ENCODE measurements at places on chromosomes 3 and 15.

- DNase-seq, result no peak
These were observed 88.7 kb downstream of the CACNA2D3 start for GRCh38 chr3:54211097-54211496.

- DNase-seq, result no peak
These were observed 887.3 kb downstream of the NTRK3 start for GRCh38 chr15:87369269-87369668.

DNA sequence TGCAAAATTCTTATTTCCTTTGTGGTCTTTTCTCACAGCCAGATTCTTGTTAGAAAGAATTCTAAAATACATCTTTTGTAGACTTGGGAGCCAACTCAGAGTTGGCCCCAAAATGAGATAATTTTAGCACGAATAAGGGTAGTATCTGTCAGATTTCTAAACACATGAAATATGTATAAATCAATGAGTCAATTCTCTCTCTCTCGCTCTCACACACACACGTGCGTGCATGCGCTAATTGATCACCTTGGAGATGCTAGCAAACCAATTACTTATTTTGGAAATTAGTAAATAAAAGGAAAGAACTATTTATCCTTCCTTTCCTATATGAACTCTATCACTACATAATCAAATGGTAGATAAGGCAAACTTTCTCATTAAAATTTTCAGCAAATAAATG lies 32.9 kb upstream of the PIK3R4 start:
- DNase-seq, result no peak

- DNase-seq, result no peak
These were observed 20.1 kb downstream of the SLC15A2 start for GRCh38 chr3:121914081-121914998.

DNA sequence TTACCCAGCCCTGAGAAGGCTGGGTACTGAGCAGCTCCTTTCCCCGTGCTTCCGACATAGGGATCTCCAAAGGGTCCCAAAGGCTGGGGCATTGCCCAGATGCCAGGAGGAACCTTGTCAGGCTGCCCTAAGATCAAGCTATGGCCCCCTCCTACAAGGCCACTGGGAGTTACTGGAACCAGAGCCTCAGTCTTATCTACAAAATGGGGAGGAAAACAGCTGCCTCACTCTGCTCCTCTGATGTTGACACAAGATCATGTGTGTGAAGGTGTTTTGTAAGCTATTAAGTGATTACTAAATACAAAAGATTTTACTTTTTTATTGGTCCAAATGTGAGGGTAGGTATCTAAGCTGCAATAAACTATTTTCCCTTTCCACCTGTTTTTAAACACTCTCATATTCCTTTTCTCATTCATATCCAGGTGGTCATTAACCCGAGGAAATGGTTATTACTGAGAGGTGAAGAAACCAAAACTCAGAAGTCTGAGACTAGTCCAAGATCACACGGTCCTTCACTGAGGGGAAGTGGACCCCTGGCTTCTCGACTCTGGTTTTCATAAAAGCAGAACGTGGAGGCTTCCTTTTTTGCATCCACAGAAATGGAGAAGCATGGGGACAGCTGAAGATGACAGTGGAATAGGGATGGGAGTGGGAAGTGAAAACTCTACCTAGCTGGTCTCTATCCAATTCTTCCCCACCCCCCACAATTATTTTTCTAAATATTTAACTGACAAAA lies 1.7 kb downstream of the ARPIN start:
- no peak for DNase-seq

- DNase-seq, result no peak
These were observed 46.2 kb downstream of the CTDSPL start for GRCh38 chr3:37907906-37908305.

GRCh38 chr3:162973428-162973917 lies 1476.9 kb downstream of the OTOL1 start:
- no peak for DNase-seq

DNA sequence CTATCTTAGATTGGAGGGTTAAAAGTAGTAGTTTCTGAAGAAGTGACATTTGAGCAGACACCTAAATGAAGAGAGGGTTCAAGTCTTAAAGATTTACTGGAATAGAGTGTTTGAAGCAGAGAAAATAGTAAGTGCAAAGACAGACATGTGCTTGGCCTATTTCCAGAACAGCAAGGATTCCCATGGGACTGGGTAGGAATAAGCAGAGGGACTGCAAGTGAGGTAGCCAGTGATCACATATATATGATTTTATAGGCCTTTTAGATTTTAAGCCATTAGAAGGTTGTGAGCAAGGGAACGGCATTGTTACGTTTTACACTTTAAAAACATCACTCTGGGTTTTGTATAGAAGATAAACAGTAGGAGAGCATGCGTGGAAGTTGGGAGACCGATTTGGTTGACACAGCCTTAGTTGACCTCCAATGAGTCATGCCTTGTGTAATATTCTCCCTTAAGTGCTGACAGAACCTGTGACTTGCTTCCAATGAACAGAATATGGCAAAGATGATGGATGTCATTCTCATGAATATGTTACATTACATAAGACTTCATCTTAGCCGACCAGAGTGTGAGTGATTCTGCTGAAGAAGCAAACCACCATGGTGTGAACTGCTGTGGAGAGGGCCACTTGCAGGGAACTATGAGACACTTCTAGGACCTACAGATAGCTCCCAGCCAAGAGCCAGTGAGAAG lies 37.1 kb upstream of the SLC4A7 start:
- no peak for DNase-seq

DNA sequence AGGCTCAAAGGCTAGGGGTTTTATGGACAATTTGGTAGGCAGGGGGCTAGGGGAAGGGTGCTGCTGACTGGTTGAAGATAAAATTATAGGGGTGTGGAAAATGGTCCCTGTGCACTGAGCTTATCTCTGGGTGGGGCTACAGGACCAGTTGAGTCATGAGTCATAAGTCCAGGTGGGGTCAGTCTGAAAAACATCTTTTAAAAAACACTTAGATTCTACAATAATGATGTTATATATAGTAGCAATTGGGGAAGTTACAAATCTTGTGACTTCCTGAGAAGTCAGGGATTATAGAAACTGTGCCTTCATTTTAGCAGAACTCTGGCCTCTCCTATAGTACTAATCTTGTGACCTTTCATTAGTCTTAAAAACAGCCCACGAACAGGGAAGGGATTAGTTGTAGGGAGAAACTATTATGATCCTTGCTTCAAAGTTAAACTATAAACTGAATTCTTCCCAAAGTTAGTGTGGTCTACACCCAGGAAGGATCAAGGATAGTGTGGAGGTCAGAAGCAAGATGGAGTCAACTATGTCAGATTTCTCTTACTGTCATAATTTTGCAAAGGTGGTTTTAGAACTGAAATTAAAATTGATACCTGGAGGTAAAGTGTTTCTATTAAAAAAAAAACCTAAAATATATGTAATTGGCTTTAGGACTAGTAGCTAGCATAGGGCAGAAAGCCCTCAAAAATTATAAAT lies 130.1 kb downstream of the P2RY1 start:
- DNase-seq, result no peak

DNA sequence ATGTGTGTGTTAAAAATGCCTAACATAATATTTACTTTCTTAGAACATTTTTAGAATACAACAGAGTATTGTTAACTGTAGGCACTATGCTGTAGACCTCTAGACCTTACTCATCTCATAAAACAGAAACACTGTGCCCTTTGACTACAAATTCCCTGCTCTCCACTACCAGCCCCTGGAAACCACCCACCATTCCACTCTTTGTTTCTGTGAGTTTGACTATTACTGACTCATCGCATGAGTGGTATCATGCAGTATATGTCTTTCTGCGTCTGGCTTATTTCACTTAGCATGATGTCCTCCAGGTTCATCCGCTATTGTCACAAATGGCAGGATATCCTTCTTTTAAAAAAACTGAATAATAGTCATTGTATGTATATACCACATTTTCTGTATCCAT lies 216.7 kb upstream of the CFAP20DC start:
- DNase-seq, result no peak

GRCh38 chr3:11356269-11356668 lies 84.1 kb downstream of the ATG7 start:
- DNase-seq, result no peak

- no peak for DNase-seq
These were observed 73.5 kb downstream of the EPHB3 start for GRCh38 chr3:184635126-184635525.
